ENCODE measurements at places on chromosomes 7 and 10.

DNA sequence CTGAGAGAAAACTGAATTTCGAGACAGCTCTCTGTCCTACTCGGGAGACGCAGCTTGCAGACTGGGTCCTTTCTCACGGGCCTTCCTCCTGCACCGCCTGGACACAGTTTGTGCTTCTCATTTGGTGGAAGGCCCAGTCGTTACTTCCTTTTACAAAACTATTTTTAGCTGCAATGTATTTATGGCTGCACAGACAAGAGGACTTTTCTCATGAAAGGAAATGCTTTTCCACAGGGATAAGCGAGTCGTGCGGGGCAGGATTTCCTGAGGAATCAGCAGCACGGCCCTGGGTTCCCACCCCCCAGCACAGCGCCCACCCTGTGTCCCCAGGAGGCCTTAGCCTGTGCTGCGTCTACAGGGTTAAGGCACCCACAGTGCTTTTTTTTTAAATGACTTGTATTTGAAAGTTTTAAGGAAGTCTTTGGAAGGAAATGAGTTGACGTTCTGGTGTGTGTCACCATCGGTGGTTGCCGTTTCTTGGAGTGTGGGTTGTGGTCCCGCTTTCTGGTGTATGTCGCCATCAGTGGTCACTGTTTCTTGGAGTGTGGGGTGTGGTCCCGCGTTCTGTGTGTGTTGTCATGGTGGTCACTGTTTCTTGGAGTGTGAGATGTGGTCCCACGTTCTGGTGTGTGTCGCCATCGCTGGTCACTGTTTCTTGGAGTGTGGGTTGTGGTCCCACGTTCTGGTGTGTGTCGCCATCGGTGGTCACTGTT, 50.9 kb downstream of the INPP5A start:
- peak; percentile 13 for DNase-seq

GRCh38 chr7:46150202-46150601, 229.1 kb upstream of the IGFBP3 start:
- no peak for DNase-seq

GRCh38 chr10:46255801-46256747, 30.7 kb upstream of the ANTXRL start:
- peak; percentile 67 for DNase-seq

DNA sequence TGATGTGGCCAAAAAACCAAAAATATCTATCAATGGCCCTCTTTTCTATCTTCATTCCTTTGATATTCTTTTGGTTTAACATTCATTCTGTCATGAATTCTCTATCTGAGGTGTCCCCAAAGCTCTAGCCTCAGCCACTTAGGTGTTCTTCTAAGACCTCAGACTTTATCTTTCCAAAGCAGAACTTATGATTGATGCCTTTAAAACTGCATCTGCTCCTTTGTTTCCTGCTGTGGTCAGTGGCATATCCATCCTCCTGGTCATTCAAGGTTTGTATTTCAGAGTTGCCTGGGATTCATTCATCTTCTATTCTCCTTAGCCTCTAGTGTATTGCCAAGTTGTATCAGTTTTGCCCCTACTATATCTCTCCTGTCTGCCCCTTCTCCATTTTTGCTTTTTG, 30.6 kb downstream of the FHIP2A start:
- no peak for DNase-seq

- DNase-seq = no peak
Measured at GRCh38 chr10:7310076-7310475, 100.8 kb downstream of the SFMBT2 start.

Data from erythroblast (primary cell).